ENCODE measurements at places on chromosomes 11 and 22.

- no peak for DNase-seq
Measured at GRCh38 chr22:26485013-26485412, 1.3 kb downstream of the SRRD start.

DNA sequence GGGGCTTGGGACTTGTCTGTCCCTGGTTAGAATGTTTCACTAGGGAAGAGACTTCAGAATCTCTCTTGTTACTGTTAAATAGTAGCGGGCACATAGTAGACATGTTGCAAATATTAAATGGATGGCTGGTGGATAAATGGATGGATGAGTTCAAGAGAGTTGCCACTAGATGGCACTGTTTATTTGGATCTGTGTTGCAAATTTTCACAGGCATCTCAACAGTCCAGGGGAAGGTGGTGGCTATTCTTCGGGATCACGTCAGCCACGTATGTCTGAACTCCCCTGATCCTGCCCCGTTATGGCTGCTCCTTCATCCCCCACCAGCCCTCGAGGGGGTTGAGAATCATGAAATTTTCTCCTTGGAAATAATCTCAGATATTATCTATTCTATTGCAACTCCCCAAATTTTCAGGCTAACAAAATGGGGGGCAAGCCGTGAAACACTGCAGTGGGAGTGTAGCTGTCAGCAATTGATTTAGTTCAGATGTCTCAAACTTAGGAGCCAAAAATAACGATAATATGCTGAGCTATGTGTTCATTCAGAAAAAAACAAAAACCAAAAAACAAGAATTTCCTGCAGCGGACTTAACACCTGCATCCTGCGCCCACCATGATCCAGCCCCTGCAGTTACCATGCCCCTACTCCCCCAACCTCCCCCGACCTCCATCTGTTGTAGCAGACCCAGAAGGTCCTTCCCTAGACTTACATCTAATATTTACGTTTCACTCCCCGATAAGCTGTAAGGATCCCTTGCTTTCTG is 29.1 kb upstream of the BIRC3 start:
- DNase-seq: peak; percentile 84

DNA sequence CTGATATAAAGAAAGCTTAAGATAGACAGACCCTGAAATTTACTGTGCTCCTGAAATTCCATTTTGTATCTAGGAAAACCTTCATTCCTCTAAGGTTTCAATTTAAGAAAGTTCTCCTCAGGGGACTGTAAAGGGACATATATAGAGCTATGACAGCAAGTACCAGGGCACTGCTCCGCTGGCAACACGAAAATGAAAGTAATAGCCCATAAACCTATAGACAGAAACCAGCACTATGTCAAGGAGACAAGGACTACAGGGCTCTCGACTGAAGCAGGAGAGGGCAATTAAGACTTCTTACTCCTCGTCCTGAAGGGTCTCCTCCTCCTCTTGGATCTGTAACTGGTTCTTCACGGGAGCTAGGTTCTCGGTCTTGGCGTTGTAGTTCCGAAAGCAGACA is 6.9 kb downstream of the FEZ1 start:
- DNase-seq: no peak

GRCh38 chr11:124581817-124582216 is 12.0 kb downstream of the OR8A1 start:
- DNase-seq: no peak

DNA sequence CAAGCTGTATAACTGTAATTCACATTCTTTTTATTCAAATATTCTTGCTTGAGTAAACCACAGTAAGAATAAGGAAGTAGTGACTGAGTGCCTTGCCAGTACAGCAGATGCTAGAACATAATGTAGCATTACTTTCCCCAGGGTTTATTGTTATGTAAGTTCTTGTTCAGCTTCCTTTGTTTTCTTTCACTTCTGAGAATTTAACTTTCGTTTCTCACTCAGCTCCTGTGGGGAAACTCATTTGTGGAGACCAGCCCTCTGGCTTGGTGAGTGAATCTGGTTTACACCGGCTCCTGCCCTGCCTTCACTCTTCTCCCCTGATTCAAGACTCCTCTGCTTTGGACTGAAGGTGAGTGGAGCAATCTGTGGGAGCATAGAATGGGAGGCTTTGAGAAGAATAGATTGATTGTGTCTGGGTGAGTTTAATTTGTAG is at the start of gene TRIM22:
TSS of gene TRIM22 (plus strand) at position 240 of the 433 bp plus-strand sequence. CDS start 6,443 bp downstream, outside the sequence.
- peak; percentile 86 for DNase-seq

Measured in B cell (primary cell).